ENCODE measurements at places on chromosomes 3 and 15.

GRCh38 chr3:191430103-191430502 lies 30.9 kb upstream of the PYDC2 start:
- H3K4me1 ChIP-seq = no peaks in the 10 kb centered on the region

- H3K4me1 ChIP-seq = no peaks in the 10 kb centered on the region
- DNase-seq = no peak
- H3K27me3 ChIP-seq = no peaks in the 10 kb centered on the region
- H3K36me3 ChIP-seq = peaks cover 33% of the 10 kb centered on the region
- H3K27ac ChIP-seq = no peak overlapping the region
- no peak overlapping the region for H3K4me3 ChIP-seq
These were observed 84.4 kb downstream of the ANKRD28 start for GRCh38 chr3:15713364-15713763.

GRCh38 chr3:53079791-53080555 lies 34.1 kb upstream of the SFMBT1 start:
- no peak overlapping the region for H3K27ac ChIP-seq
- H3K36me3 ChIP-seq = no peaks in the 10 kb centered on the region
- peaks cover 10% of the 10 kb centered on the region for H3K4me1 ChIP-seq
- DNase-seq = no peak

DNA sequence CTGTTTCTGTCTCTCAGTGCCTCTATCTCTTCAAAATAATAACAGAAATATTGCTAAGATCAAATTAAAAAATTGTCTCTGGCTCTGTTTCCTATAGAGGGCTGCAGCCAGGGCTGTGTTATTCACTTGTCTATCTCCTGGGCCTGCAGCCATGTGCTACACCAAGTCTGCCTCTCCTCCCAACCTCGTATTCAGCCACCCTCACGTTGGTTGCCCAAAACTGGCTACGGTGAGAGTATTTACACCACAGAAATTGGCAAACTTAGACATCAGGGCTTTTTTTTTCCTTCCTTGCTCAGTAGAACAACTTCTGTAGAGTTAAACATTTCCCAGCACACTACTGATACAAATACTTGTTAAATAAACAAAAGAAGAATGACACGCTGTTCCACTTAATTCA lies 320.9 kb upstream of the ICE2 start:
- no peak overlapping the region for H3K4me3 ChIP-seq
- DNase-seq = no peak

- no peak for DNase-seq
- no peaks in the 10 kb centered on the region for H3K4me1 ChIP-seq
- H3K4me3 ChIP-seq = no peak overlapping the region
- peaks cover 54% of the 10 kb centered on the region for H3K36me3 ChIP-seq
- H3K27ac ChIP-seq = no peak overlapping the region
- no peaks in the 10 kb centered on the region for H3K27me3 ChIP-seq
These were observed 151.5 kb downstream of the TBL1XR1 start for GRCh38 chr3:177045767-177046166.

GRCh38 chr15:78983146-78983918 lies 38.5 kb upstream of the CTSH start:
- no peak for DNase-seq
- no peaks in the 10 kb centered on the region for H3K36me3 ChIP-seq
- H3K4me3 ChIP-seq = no peak overlapping the region
- peaks cover 6% of the 10 kb centered on the region for H3K4me1 ChIP-seq

- no peak for DNase-seq
- no peaks in the 10 kb centered on the region for H3K36me3 ChIP-seq
- no peaks in the 10 kb centered on the region for H3K4me1 ChIP-seq
- H3K4me3 ChIP-seq = no peak overlapping the region
- no peak overlapping the region for H3K27ac ChIP-seq
These were observed 5.6 kb downstream of the FAM240A start for GRCh38 chr3:46617941-46618340.

GRCh38 chr3:18729671-18730070 lies 304.5 kb upstream of the SATB1 start:
- no peak for DNase-seq
- H3K27me3 ChIP-seq = no peaks in the 10 kb centered on the region
- no peak overlapping the region for H3K4me3 ChIP-seq
- H3K27ac ChIP-seq = no peak overlapping the region
- H3K4me1 ChIP-seq = no peaks in the 10 kb centered on the region

- H3K4me1 ChIP-seq = no peaks in the 10 kb centered on the region
- H3K27ac ChIP-seq = no peak overlapping the region
- no peaks in the 10 kb centered on the region for H3K36me3 ChIP-seq
- H3K27me3 ChIP-seq = no peaks in the 10 kb centered on the region
- peak; percentile 72 for DNase-seq
These were observed 531.9 kb downstream of the AGBL1 start for GRCh38 chr15:86611417-86612040.

DNA sequence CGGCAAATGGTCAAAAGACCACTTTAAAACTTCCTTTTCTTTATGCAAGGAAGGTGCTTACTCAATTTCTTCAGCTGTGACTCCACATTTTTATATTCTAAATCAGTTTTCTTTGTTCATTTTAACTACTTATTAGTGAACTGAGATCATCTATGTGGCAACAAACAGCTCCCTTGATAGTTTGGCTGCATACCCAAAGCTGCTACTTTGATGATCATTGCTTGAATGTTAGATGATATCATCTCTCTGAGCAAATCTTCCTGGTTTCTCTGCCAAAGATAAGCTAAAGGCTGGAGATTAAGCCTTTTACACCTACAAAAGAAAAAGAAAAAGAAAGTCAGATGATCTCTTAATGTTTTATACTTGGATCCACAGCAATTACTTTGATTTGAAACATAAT lies 95.5 kb downstream of the DPH6 start:
- H3K36me3 ChIP-seq = no peaks in the 10 kb centered on the region
- no peaks in the 10 kb centered on the region for H3K4me1 ChIP-seq
- peak; percentile 80 for DNase-seq
- no peak overlapping the region for H3K4me3 ChIP-seq
- no peak overlapping the region for H3K27ac ChIP-seq

DNA sequence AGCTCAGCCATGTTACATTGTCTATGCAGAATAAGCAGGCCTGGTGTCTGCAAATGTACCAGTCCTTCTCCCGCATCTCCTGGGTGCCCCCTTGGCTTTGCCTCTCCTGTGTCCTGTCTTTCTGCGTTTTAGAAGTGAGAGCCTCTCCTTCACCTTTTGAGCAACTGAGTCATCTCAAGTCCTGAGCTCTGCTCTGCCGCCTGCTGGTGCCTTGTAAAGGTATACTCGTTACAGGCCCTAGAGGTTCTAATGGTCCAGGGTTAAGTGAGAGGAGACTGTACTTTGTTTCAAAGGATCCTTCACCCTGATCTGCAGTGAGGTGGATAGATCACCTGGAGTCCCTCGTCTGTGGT lies 12.6 kb downstream of the GHRL start:
- H3K4me1 ChIP-seq = peaks cover 6% of the 10 kb centered on the region
- H3K27ac ChIP-seq = no peak overlapping the region
- no peak overlapping the region for H3K4me3 ChIP-seq
- H3K36me3 ChIP-seq = peaks cover 27% of the 10 kb centered on the region

DNA sequence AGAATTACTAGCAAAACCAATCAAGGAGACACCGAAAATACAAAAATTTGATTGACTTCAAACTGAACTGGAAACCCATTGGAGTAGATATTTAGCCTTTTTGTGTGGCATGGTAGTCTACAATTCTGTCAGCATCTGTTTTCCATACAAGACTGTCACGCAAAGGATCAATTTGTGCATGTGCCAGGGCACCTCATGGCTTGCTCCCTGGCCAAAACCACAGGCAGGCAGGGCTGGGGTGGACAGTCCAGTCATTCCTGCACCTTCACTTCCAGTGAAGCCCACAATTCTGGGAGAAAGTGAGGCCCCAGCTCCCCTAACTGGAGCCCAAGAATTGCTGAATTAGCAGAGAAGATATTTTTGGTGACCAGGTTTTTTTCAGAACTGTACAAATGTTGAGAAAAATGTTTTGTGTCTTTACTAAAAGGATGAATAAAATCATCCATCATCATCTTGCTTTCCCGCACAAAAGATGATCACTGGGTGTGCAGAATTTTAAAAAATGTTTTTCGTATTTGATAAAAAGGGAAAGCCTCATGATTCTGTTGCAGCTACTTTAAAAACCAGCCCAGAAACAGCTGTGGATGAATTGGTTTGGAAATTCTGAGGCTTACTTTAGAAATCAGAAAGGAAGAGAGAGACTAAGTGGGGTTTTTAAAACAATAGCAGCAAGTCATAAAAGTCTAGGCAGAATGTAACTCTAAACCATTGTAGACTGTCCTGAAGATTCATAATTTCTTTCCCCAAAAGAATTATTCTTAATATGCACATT lies 86.4 kb downstream of the PCCB start:
- peak; percentile 62 for DNase-seq
- H3K4me3 ChIP-seq = no peak overlapping the region
- H3K4me1 ChIP-seq = peaks cover 6% of the 10 kb centered on the region
- peaks cover 17% of the 10 kb centered on the region for H3K36me3 ChIP-seq

DNA sequence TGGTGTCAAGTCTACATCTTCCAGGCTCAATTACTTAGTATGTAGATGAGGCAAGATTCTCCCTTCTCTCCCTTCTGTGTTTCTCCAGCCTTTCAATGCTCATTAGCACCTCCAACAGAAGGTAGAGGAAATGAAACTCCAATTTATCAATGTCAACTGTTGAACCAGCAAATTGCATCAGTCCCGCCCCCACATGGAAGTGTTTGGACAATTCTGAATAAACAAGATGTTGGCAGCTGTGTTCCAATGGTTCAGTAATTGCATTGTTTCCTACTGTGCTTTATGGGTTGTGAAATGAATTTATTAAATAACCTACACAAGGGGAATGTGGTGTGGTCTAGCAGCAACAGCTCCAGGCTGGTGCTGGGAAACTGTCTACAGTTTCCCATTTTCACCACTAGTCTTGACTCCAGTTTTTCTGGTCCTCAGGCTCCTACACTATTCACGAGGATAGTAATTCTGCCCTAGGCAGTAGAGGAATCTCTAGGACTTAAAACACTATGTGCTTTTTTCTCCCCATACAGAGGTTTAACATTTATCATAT lies 91.9 kb downstream of the MB21D2 start:
- H3K27ac ChIP-seq = no peak overlapping the region
- no peaks in the 10 kb centered on the region for H3K36me3 ChIP-seq
- no peaks in the 10 kb centered on the region for H3K27me3 ChIP-seq
- no peak overlapping the region for H3K4me3 ChIP-seq

GRCh38 chr3:101817992-101818391 lies 31.3 kb upstream of the NFKBIZ start:
- no peak for DNase-seq
- H3K4me1 ChIP-seq = no peaks in the 10 kb centered on the region
- H3K36me3 ChIP-seq = peaks cover 5% of the 10 kb centered on the region

- H3K27ac ChIP-seq = no peak overlapping the region
- H3K4me1 ChIP-seq = no peaks in the 10 kb centered on the region
- no peaks in the 10 kb centered on the region for H3K36me3 ChIP-seq
These were observed 651.9 kb upstream of the BCHE start for GRCh38 chr3:166488977-166489672.

- H3K27ac ChIP-seq = no peak overlapping the region
- DNase-seq = no peak
- H3K36me3 ChIP-seq = no peaks in the 10 kb centered on the region
- no peaks in the 10 kb centered on the region for H3K27me3 ChIP-seq
- H3K4me1 ChIP-seq = peaks cover 4% of the 10 kb centered on the region
These were observed 111.2 kb upstream of the SAMMSON start for GRCh38 chr3:69888040-69888942.

DNA sequence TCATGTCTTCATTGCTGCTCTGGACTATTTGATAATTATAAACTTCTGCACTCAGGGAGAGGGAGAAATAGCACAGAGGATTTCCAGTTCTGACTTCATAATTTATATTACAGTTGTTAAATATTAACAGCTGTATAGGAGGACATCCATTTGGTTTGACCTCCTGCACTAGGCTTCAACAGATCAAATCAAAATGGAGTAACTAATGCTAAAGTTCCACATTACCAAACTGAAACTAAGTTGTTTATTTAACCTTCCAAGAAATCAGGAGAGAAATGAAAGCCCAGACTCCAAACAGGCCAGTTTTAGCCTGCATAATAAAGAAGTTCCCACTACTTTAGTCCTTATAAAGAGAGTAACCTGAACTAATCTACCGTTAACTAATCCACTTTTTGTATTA lies 4.6 kb downstream of the PLSCR2 start:
- H3K4me3 ChIP-seq = no peak overlapping the region
- H3K27ac ChIP-seq = no peak overlapping the region
- no peaks in the 10 kb centered on the region for H3K36me3 ChIP-seq
- H3K4me1 ChIP-seq = no peaks in the 10 kb centered on the region

GRCh38 chr3:134274571-134274970 lies 23.9 kb upstream of the RYK start:
- H3K27me3 ChIP-seq = no peaks in the 10 kb centered on the region
- H3K4me1 ChIP-seq = no peaks in the 10 kb centered on the region
- H3K4me3 ChIP-seq = no peak overlapping the region

DNA sequence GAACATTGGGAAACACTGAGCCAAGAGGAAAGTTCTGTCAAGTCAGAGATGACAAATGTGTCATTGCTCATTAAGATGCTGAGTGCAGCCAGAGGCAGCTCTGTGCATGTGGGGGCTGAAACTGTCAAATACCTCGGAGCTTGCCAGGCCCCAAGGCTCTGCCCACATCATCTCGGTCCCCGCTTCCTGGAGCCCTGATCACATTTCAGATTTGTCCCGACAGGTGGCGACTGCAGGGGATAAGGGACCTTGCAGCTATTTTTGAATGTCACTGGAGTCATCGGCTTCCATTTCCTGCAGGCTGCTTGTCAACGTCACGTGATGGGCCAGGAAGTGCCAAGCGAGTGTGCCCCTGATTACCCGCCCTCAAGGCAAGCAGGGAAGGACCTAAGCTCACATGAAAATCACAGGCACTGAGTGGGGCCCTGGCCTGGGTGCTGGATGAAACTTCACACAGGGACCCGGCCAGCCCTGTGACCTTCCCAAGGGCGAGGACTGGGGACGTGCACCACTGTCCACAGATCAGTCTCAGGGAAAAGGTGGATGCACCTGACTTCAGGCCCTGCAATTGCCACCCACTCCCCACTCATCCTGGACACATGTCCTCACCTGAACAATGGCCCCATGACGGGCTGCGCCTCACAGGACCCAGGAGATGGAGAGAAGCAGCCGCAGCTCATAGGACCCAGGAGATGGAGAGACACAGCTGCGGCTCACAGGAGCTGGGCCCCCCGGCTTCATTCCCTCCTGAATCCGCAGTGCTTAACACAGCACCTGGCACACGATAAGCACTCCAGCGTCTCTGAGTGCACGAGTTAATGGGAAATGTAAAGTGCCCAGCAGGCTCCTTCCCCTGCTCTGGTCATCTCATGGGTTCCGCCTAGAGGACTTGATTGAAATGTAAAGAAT lies 73.4 kb downstream of the NUP210 start:
- no peak overlapping the region for H3K27ac ChIP-seq
- H3K36me3 ChIP-seq = no peaks in the 10 kb centered on the region
- no peak overlapping the region for H3K4me3 ChIP-seq
- DNase-seq = no peak

- no peaks in the 10 kb centered on the region for H3K4me1 ChIP-seq
- H3K36me3 ChIP-seq = no peaks in the 10 kb centered on the region
- no peak overlapping the region for H3K4me3 ChIP-seq
- peaks cover 7% of the 10 kb centered on the region for H3K27me3 ChIP-seq
- no peak for DNase-seq
These were observed 134.8 kb downstream of the NSMCE3 start for GRCh38 chr15:29134641-29135308.

DNA sequence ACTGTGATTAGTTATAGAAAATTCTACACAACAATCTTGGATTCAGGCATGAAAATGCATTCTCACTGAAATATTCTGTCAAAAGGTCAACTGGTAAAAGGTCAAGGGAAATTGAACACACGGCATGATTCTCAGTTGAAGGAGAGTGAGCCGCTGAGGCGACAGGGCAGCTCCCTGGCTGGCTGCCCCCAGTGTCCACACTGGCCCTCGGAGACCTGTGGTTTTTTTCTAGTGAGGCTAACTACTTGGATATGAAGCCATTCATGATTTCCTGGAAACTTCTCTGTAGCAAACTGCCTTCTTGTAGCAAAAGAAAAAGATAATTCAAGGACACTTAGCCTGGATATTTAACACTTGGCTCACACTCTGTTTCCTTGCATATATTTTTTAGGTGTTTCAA lies 37.2 kb downstream of the AADACL2 start:
- H3K36me3 ChIP-seq = no peaks in the 10 kb centered on the region
